NCI-H526 (cell line): ENCODE measurements at places on chromosomes 4 and X.

- DNase-seq: no peak
These were observed 275.0 kb downstream of the PARM1 start for GRCh38 chr4:75207902-75208301.

GRCh38 chr4:61201961-61202637 is 2.0 kb downstream of the ADGRL3 start:
- no peak for DNase-seq

GRCh38 chrX:16559206-16559619 is 90.7 kb upstream of the S100G start:
- no peak for DNase-seq

DNA sequence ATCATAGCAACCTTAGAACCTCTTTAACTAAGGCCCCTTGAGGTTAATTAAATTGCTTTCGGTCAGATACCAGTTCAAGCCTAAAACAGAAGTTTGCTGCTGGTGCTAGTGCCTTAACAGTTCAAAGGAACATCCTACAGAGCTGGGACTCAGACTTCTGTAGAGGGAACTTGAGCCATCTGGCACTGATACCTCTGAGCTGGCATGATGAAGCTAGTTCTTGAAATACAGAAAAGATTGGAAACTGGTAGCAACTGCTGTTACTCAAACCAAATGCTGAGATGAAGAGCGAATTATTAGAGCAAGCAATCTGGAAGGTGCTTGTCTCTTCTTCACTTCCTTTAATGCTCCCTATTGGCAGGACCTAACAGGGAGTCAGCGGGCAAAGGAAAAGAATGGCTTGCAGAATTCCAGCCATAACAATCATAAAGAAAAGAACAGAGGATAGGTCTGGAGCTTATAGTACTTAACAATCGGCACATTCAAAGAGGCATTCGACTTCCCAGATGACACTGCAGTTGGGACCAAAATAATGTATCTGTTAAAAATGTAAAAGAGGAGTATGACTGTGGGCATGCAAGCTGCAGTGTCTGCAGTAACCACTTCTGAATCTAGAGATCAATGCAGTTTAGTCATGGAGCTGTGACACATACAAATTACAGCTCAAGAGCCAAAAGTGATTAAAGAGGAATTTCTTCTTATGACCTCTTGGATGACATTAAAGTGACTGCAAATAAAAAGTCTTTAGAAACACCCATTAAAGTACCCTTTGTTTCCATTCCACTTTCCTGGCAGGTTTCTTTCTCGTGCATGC is 298.9 kb downstream of the PDGFC start:
- no peak for DNase-seq

- DNase-seq: no peak
These were observed 139.2 kb downstream of the SHOX start for GRCh38 chrX:769796-770195.

GRCh38 chr4:181538431-181538830 is 704.8 kb upstream of the TENM3 start:
- DNase-seq: no peak

GRCh38 chr4:72843466-72843865 is 226.1 kb downstream of the COX18 start:
- no peak for DNase-seq

GRCh38 chr4:113582737-113583136 is 178.8 kb downstream of the CAMK2D start:
- no peak for DNase-seq

GRCh38 chr4:101411926-101412325 is 64.6 kb upstream of the PPP3CA start:
- no peak for DNase-seq

DNA sequence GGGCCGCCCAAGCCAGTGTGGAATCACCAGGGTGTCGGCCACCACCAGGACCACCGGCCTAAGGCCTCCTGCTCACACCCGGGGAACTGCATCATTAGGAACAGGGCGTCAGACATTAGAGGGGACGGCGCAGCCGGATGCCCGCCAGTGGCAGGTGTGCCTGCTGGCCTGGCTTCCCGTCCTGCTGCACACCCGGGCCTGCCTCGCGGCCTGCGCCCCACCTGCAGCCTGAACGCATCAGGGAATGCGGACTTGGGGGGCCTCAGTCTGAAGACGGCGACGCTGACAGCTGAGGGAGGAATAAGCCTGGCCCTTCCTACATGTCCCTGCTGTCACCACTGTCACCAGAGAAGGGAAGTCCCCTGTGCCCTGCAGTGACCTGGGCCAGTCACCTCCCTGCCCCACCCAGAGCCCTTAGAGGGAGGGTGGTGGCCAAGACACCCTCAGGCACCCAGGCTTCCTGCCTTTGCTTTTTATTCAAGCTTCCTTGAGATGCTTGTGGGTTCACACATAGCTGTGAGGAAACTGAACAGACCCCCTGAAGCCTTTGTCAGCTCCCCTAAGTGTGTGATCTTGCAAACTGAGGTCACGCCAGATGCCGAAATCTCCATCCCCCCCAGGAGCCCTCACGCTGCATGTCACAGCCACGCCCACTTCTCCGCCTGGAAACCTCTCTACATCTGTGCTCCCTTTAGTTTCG is 3.2 kb downstream of the DGKQ start:
- DNase-seq: no peak

- no peak for DNase-seq
These were observed 79.9 kb downstream of the NKX6-1 start for GRCh38 chr4:84419201-84419600.

- DNase-seq: no peak
These were observed 3.8 kb downstream of the APLN start for GRCh38 chrX:129650821-129651510.

DNA sequence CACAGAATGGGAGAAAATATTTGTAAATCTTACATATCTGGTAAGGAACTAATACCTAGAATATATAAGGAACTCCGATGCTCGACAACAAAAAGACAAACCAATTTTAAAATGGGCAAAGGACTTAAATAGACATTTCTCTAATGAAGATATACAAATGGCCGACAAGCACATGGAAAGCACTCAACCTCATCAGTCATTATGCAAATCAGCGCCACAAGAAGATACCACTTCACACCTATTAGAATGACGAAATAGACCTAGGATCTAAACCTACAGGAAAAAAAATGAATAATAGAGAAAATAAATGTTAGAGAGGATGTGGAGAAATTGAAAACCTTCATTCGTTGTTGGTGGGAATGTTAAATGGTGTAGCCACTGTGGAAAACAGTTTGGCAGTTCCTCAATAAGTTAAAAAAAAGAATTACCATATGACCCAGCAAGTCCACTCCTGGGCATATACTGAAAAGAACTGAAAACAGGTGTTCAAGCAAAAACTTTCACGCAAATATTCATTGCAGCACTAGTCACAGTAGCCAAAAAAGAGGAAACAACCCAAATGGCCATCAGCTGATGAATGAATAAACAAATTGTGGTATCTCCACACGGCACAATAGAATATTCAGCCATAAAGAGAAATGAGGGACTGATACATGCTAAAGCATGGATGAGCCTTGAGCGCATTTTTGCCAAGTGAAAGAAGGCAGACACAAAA is 57.3 kb upstream of the WDR19 start:
- no peak for DNase-seq

- no peak for DNase-seq
These were observed 26.7 kb upstream of the PCDH18 start for GRCh38 chr4:137558951-137559350.

DNA sequence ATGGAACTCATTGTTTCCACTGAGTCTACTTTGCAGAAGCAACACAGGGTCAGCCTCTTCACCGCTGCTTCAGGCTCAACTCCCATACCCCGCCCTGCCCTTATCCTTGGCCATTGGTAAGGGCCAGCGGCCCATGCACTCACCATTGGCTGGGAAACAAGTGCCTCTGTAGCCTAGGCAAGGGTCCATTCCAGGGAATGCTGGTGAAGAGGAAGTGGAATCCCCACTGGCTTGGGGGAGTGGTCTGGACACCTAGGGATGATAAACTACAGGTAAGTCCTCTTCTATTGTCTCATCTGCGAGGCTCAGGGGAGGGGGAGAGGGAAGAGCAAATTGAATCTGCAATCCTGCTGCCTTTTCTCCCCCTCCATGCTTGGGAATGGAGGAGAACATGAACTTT is 153.1 kb downstream of the SH3BGRL start:
- DNase-seq: no peak

GRCh38 chr4:4853921-4854648 is 5.4 kb upstream of the MSX1 start:
- no peak for DNase-seq

DNA sequence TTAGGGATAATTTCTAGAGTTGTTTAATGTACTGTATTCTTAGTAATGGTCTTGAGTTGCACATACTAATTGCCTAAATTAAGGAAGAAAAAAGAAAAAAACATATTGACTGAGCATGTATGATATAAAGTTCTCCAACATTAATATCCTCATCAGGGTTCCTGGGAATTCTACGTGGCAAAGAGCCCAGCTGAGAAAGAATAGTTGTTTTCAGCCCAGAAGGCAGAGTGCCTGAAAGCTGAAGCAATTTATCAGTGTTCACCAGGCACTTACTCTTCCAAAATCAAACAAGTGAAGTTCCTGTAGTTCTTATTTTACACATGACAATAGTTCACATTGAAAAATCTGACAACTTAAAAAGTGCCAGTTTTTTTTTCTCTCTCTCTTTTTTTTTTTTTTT is 27.7 kb downstream of the YIPF7 start:
- no peak for DNase-seq

DNA sequence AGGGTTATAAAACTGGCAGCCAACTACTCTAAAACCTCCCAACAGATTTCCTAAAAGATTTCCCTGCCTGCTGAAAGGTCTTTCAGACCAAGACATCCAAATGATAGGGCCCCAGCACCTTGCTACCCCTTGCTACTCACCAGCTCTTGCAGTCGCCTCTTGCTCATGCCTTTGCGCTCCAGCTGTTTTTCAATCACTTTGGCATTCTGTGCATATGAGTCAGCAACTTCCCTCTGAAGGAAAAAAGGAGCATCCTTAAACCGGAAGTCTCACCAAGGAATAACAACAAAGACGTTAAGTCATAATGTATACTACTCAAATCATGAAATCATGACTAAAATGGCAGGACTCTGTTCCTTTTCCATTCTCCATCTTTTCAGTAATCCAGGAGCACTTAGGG is 24.0 kb downstream of the STEEP1 start:
- DNase-seq: no peak

DNA sequence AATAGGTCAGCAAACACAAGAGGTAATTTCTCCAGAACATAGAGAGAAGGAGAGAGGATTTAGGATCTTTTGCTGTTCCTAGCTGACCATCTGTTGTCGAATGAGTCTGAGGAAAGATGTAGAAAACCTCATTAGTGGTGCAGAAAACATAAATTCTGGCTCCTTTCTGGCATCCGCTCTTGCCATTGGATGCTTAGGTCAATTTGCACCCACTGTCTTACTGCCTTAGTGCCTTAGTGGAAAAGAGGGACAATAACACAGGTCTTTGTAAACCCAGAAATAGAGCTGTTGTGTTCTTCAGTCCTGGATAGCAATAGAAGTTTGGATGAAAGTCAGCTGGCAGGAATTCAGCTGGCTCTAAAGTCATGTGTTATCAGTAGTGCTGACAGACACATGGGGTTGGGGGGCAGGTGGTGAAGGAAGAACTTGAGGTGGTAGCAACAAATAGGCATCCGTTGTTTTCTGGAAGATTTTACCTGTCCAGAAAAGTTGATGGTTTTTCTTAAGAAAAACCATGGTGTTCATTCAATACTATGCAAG is 78.2 kb downstream of the GLRA2 start:
- no peak for DNase-seq

GRCh38 chr4:22413471-22413870 is 102.4 kb downstream of the ADGRA3 start:
- DNase-seq: no peak

- DNase-seq: peak; percentile 91
These were observed 143.9 kb downstream of the PJA1 start for GRCh38 chrX:69021141-69021960.

DNA sequence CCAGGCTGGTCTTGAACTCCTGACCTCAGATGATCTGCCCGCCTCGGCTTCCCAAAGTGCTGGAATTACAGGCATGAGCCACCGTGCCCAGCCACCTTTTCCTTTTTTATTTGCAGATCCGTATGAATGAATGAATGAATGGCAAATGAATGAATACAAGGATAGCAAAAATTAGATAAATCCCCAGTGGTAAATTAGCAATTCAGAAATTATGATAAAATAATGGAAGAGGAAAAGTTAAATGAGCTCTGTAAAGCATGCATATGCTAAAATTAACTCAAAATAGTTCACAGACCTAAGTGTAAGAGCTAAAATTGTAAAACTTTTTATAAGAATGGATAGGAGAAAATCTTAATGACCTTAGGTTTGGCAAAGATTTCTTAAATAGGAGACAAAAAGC is 49.8 kb downstream of the SH3KBP1 start:
- DNase-seq: no peak

DNA sequence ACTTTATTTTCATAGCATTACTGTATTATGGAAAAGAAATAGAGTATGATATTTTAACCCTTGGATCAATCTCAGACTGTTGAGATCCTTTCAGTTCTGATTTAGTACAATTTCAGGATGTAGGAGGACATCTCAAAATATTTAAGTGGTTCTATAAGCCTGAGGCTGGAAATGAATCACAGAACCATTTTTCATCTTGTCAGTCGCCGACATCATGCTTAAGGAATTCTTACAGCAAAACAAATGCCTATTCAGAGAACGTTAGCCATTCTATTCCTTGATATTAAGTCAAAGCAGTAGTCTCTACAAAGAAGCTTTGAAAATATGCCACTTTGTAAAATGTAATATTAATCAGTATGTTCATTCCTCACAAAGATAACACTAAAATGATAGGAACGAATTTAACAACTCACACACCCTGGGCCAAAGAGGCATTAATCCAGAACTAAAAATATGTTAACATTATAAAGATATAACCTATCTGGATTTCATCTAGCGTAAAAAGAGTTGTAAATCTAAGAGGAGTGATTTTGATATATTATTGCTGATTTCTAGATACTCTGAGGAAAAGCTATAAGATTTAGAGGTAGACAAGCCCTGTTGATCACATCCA is 152.0 kb downstream of the GASK1B start:
- no peak for DNase-seq

DNA sequence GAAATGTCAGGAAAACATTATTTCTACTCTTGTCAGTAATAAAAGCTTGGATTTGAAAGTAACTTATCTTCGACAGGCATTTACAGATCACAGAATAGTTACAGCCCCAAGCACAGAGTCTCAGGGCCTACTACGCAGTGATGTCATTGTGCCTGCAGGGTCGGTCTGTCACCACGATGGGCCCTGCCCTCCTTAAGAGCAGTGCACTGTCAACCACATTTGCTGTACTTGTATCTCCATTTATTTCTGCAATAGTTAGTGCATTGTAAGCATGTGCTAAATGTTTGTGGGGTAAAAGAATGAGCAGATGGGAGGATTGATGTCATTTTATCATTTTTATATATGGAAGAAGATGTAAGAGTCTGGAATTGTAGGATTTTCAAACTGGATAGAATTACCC is 13.6 kb upstream of the CCKAR start:
- no peak for DNase-seq

GRCh38 chr4:153651587-153651986 is 32.5 kb upstream of the TLR2 start:
- DNase-seq: no peak

- DNase-seq: no peak
These were observed 81.2 kb downstream of the KLF8 start for GRCh38 chrX:56313308-56313707.
